EL (cell line): ENCODE measurements at places on chromosomes 13 and 19.

DNA sequence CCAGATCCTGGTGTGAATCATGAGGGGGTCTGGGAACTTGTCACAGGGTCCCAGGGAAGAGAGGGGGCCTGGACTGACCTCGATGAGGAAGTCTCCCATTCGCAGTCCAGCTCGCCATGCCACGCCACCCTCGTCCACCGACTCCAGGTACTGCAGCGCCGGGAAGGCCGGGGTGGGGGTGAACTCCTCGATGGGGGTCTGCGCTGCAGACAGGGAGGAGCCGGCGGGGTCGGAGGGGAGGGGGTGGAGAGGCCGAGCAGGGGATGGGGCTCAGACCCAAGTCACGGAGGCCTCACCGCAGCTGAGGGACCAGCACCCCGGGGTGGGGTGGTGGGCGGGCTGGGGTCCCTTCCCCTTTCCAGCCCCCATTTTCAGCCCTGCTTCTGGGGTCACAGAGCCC lies 30.8 kb downstream of the SHANK1 start:
- no peak for DNase-seq

- DNase-seq, result no peak
Measured at GRCh38 chr13:38228322-38228721, 121.3 kb upstream of the UFM1 start.

DNA sequence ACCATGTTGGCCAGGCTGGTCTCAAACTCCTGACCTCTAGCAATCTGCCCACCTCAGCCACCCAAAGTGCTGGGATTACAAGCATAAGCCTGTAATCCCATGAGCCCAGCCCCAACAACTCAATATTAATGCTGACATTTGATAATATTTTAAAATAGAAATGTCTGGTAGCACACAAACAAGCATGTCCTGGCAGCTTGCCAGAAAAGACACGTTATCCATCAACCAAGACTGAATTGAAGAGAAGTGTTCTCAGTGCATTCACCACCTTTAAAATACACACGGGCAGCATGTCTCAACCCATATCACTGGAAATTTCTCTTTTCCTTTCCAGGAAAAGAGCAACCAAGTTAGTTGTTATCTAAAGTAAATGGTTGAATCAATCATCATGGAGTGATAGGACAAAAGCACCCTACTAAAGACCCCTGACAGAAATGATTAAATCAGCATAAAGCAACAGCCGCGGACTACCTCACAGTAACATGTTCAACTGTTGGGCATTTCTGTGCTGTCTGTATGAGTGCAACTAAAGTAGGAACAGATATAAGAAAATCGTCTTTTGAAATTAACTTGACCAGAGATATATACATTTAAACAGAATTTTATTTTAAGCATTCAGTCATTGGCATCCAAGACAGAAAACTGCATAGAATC lies 25.0 kb downstream of the LHFPL6 start:
- no peak for DNase-seq

DNA sequence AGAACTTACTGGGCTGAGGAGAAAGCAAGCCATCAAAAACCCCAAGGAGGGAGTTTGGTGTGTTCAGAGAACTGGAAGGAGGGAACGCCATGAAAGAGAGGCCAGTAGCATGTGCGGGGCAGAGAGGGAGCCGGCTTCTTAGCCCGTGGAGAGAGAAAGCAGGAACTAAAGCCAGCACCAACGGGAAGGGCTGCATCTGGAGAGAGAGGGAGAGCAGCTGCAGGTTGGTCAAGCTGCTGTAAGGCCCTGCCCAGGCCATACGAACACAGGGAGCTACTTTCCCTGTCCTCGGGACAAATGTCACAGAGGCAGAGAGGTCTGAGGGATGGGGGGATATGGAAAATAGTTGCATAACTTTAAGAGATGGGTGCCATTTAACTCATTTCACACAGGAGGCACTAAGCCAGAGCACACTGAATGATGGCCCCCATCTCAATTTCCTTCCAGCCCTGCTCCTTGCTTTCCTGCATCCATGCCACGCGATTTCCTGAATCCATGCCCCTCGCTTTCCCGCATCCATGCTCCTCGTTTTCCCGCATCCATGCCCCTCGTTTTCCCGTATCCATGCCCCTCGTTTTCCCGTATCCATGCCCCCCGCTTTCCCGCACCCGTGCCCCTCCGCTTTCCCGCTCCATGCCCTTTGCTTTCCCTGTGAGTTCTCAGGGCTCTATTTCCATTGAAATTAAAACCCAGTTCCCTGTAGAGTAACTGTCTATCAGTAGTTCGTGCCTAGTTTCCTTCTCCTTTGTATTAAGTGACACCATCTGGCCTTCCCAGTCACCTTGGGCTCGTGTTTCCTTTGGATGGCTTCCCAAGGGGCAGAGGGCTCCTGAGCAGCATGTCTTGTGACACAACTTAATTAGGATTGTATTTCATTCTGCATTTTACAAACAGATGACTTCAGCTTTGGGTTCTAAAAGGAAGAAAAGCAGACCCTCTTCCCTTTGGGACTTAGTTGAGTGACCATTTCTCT lies 31.5 kb upstream of the TPT1 start:
- DNase-seq, result no peak

DNA sequence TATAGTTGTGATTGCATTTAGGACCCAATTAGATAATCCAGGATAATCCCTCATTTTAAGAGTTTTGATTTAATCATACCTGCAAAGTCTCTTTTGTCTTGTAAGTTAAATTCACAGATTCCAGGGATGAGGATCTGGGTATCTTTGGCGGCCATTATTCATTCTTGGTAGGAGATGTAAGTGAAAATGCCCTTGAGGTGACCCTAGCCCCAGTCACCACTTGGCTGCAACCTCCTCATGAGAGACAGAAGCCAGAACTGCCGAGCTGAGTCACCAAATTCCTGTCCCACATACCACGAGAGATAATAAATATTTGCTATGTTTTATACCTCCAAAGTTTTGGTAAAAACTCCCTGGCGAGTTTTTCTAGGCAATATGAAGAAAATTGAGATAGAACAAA lies 389.4 kb downstream of the RFC3 start:
- DNase-seq, result peak; percentile 92

DNA sequence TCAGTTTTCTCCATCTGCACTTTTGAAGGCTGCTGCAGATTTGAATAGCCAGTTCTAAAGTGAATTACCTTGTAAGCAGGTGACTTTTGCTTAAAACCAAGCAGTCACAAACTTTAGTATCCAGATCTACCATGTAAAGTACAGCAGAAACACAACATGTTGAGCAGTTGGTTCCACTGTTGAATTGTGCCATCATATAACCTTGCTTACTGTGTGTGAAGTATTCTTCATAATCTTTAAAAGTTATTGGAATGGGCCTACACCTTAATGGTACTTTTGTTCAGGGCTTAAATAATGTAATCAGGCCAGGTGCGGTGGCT lies 23.2 kb upstream of the MTUS2 start:
- no peak for DNase-seq

DNA sequence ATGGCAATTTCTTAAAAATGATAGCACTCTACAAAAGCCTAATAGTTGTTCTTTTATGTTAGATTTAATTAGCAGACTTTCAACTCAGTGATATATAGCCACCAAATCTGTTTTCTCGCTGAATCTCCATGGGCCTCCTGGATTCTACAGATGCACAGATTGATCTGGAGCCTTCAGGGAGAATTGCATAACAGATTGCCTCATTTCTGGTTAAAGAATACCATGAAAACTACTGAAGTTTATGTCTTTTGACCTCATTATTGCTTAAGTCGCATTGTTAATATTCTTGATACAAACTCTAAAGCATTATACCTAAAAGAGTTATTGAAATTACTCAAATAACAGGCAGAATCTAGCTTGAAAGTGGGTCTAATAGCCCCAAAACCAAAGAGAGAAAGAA lies 53.7 kb upstream of the PRR20A start:
- no peak for DNase-seq

DNA sequence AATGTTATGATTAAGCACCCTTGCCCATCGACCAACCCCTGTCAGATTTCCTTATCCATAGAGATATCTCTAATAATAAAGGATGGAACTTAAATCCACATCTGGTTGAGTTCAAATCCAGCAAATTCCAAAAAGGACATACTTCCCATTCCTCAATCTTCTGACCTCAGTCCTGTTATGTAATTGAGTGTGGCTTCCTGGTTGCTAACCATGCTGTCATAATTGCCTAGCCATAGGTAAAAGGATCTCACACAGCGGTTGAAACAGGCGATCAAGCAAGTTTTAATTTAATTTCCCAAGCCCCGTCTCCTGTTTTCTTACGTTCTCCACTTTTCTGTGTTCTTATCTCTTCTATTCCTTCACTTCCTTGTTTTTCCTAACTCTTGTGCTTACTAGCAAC lies 550.3 kb downstream of the GPC6 start:
- DNase-seq, result peak; percentile 65

DNA sequence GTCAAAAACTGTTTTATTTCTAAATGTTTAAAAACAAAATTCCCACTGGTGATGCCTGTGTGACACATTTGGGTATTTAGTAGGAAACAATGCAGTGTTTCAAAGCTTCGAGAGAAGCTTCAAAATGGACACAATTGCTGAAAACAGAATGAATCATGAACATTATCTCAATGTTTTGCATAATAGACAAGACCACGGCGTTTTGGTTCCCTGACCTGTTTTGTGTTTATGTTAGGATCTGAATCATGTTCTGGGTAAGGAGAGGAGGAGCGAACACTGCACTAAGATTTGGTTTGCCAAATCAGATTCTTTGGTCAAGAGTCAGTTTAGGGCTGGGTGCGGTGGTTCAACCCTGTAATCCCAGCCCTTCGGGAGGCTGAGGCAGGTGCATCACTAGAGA lies 42.2 kb downstream of the IFT88 start:
- peak; percentile 74 for DNase-seq

GRCh38 chr19:39823686-39824085 lies 10.3 kb downstream of the DYRK1B start:
- no peak for DNase-seq

DNA sequence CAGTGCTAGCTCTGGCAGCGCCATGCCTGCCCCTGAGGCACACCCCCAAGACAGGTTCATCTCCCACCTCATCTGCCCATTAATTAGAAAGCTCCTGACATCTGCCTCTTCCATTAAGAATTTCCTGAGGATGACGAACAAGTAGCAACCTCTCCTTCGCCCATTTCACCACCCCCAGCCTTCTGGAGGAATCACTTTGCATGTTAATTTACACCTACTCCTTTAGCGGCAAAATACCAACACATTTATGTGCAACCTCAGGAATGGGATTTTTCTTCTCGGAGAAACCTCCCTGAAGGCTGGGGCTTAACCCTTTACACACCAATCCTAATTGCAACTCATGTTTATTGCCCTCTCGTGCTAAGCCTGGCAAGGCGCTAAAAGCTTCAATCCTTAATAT lies 13.8 kb downstream of the SLC7A1 start:
- no peak for DNase-seq

GRCh38 chr19:10617409-10618121 lies 7.8 kb upstream of the SLC44A2 start:
- DNase-seq, result peak; percentile 94

- DNase-seq, result no peak
Measured at GRCh38 chr19:18663940-18664530, 19.4 kb upstream of the CRTC1 start.

- DNase-seq, result no peak
Measured at GRCh38 chr19:35774274-35775045, 904 bp upstream of the ARHGAP33 start.

GRCh38 chr19:13082192-13083007 lies 20.3 kb downstream of the LYL1 start:
- no peak for DNase-seq

DNA sequence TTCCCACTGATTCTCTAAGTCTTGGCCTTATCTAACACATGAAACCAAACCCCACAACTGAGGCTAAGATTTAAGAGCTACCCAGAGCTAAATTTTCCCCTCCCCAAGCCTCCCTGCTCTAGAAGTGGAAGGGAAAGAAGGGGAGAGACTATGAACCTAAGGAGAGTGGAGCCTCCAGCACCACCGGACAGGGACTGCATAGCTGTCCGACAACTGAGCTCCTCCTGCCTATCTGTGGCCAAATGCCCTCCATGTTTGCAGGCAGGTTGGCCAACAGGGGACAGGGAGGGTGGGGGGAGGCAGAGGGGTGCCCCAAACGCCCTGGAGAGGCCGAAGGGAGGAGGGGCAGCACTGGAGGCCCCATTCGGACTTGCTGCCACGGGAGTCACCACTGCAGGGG lies 6.0 kb upstream of the NAPA start:
- DNase-seq, result no peak

- DNase-seq, result no peak
Measured at GRCh38 chr19:5487222-5487621, 32.0 kb downstream of the ZNRF4 start.

DNA sequence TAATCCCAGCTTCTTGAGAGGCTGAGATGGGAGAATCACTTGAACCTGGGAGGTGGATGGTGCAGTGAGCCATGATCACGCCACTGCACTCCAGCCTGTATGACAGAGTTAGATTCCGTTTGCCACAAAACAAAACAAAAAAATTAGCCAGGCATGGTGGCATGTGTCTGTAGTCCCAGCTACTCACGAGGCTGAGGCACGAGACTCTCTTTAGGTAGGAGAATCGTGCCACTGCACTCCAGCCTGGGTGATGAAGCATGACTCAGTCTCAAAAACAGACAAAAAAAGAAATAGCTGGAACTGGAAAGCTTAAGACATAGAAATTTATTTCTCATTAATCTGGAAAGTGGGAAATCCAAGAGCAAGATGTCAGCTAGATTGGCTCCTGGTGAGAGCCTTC lies 20.2 kb upstream of the ZNF808 start:
- DNase-seq, result no peak

DNA sequence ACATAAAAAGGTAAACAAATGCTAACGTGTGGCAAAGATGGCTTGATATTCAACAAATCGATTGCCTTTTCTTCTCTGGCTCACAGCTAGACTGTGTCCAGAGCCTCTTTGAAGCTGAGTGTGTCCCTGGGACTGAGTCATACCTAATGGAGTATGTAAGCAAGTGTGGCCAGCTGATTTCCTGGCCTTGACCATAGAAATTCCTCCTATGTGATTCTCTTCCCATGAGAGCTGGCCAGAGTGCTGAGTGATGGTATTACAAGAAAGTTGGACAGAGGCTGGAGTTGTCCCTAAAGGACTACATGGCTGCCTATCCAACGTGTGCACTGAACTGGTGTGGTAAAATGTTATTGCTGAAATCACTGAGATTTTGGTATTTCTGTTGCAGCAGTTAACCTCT lies 320.1 kb upstream of the SLC10A2 start:
- DNase-seq, result no peak

- DNase-seq, result peak; percentile 93
Measured at GRCh38 chr19:8526345-8527091, 12.6 kb upstream of the ZNF414 start.

- DNase-seq, result no peak
Measured at GRCh38 chr13:109933476-109933875, 147.1 kb upstream of the IRS2 start.

DNA sequence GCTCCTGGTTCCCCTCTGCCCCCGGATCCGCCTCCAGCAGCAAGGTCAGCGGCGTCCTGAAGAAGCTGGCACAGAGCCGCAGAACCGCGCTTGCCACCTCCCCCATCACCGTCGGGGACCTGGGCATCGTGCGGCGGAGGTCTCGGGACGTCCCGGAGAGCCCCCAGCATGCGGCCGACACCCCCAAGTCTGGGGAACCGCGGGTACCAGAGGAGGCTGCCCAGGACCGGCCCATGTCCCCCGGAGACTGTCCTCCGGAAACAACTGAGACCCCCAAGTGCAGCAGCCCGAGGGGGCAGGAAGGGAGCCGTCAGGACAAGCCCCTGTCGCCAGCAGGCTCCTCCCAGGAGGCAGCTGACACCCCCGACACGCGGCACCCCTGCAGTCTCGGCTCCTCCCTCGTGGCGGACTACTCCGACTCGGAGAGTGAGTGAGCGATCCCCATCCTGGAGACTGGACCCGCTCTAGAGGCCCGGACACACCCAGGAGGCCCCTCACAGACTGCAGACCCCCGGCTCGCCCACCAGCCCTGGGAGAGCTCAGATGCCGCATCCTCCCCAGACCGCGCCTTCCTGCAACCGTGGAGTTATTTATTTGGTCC lies 1.6 kb upstream of the MRI1 start:
- DNase-seq, result no peak
